ENCODE measurements at places on chromosomes 11 and 22.

- no peak for DNase-seq
Observed at GRCh38 chr11:7251487-7251835, 243 bp upstream of the SYT9 start.

DNA sequence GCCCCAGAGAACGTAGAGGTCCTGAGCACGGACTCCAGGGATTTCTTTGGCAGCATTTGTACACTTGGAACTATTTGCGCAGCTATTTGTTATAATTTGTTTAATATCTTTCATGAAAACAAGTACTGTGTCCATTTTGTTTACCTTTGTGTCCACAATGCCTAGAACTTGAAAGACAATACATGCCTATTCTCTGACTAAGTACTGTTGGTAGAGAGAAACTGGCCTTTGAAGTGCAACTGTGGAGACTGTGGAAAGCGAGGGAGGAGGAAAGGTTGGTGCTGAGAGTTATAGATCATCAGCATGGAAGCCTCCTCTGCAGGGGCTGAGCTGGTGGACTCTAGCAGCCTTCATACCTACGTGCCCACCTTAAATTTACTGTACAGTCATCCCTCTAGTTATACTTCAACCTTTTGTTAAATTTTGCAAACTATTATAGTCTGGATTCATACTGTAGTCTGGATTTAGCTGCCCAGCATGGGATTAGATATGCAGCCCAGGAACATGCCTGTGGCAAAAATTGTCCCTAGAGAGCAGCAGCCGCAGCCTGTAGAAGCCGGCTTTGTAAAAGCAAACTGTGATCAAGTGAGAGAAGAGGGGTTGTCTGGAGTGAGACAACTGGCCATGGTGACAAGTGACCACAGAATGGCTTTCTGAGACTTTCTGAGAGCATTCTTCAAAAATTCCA lies 24.2 kb upstream of the YAP1 start:
- DNase-seq, result no peak

DNA sequence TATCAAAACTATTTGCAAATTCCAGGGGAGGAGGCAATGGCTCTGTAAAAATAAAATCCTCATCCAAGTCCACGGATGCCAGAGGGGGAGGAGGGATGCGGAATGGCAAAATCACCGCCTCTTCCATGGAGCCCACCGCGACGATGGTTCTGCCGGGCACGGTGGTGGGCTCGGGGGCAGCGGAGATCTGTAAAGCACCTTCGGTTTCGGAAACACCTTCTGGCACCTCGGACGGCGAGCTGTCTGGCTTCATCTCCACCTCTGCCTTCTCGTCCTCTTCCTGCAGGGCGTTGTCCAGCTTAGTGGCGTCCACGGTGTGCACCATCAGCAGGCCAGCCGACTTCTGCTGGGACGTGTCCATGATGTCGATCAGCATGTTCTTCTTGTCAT lies 87.7 kb downstream of the CTTN start:
- DNase-seq, result no peak

GRCh38 chr11:75525433-75526191 lies at the start of gene GDPD5:
Gene GDPD5 (minus strand): TSS chr11:75525941. CDS start chr11:75477735, 48,206 bp downstream.
- DNase-seq, result peak; percentile 86

DNA sequence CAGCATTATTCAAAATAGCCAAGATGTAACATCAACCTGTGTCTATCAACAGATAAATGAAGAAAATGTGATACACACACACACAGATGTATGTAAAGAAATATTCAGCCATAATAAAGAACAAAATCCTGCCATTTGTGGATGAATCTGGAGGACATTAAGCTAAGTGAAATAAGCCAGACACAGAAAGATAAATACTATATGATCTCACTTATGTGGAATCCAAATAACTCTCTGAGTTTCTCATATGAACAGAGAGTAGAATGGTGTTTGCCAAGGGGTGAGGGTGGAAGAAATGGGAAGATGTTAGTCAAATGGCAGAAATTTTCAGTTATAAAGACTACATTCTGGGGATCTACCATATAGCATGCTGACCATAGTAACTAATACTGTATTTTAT lies 224.2 kb downstream of the GUCY1A2 start:
- no peak for DNase-seq

DNA sequence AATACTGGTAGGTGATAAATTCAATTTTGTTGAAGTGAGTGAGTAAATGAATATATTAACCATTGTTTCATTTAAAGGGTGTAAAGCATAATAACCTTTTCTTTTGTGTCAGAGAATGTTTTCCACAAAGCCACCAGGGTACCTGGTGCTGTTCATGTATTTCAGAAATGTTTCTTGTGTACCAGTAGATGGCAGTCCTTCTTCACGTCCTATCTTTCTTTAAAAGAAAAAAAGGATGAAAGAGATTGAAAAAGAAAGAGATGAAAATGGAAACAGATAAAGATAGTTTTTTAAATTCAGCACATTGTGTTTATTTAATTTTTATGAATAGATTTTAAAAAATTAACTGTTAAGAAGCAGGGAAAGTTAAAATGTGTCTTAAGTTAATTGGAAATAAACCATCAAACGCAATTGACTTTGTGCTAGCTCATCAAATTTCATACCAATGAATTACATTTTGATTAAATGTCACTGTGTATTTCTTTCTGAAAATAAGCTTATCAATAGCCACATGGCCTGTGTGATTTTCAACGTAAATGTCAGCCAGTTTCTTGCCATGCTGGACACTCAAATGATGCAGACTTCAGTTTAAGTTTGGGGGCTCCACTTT lies 65.5 kb upstream of the CHORDC1 start:
- DNase-seq, result no peak

DNA sequence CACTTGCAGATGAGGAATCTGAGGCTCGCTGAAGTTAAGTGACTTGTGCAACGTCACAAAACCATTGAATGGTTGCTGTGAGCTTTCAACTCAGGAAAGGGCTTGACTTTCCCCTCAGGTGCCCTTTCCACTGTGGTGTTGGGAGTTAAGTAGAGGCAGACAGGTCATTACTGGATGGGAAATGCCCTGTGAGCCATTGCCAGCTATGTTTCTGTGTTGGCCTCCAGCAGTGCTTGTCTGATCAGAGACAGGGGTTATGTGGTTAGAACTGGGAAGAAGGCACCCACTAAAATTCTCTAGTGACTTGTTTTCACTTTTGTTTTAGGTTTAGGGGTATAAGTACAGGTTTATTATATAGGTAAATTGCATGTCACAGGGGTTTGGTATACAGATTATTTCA lies 96.6 kb downstream of the FDX1 start:
- DNase-seq, result no peak

GRCh38 chr11:79973721-79974617 lies 533.1 kb upstream of the TENM4 start:
- no peak for DNase-seq

DNA sequence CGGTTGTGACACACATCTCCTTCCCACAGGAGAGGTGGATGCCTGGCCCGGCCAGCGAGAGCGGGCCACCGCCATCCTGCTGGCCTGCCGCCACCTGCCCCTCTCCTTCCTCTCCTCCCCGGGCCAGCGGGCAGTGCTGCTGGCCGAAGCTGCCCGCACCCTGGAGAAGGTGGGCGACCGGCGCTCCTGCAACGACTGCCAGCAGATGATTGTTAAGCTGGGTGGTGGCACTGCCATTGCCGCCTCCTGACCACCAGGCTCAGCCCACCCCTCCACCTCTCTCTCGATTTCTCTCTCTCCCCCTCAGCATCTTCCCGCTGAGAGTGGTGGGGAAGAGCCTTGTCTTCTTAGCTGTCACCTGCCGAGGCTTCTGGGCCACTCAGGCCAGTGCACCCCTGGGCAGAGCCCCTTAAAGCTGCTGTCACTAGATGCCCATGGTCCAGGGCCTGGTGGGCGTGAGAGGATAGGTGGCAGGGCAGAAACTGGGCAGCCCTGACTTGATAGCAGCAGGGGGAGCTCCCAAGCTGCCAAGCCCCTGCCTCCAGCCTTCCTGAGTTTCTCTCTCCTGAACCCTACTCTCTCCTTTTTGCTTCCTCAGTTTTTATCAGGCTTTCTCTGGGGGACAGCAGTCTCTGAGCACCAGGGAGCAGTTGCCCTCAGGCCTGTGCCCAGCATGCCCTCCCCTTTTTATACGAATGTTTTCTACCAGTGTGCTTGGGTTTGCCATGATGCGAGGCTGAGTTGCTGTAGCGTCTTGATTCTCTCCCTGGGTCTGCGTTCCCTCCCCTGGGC lies 9.3 kb downstream of the SHISA8 start:
- no peak for DNase-seq

DNA sequence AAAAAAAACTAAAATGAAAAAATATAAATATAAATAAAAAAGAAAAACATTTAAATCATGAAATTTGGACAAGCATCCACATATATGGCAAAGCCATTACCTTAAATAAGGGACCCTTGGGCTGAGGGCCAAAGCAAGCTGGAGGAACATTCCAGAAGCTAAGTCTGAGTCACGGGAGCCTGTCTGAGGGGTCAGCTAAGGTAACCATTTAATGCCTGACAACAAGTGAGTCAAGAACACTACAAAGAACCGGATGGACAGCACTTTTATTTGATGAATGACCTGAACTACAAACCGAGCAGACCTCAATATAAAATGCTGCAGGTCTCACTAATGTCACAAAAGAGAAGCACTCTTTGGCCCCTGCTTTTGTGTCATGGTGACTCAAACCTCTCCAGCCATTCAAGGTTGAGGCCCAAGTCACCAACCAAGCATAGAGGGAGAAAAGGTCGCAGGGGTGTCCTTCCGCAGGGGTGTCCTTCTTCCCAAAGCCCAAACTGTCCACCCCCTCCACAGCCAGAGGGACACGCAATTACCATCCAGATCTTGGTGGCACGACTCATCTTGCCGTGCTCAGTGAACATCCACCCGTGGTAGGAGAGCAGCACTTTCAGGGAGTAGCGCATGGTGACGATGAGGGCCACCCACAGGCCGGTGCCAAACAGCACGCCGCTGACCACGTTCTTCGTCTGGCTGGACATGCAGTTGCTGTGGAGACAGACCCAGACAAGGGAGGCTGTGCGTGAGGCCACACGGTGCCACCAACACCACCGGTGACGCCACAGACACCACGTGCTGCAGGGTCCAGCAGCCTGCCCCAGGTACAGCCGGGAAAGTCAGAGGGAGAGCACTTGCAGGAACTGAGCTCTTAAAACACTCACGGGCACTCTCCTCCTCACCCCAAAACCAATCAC lies 34.5 kb downstream of the CPT1A start:
- no peak for DNase-seq

DNA sequence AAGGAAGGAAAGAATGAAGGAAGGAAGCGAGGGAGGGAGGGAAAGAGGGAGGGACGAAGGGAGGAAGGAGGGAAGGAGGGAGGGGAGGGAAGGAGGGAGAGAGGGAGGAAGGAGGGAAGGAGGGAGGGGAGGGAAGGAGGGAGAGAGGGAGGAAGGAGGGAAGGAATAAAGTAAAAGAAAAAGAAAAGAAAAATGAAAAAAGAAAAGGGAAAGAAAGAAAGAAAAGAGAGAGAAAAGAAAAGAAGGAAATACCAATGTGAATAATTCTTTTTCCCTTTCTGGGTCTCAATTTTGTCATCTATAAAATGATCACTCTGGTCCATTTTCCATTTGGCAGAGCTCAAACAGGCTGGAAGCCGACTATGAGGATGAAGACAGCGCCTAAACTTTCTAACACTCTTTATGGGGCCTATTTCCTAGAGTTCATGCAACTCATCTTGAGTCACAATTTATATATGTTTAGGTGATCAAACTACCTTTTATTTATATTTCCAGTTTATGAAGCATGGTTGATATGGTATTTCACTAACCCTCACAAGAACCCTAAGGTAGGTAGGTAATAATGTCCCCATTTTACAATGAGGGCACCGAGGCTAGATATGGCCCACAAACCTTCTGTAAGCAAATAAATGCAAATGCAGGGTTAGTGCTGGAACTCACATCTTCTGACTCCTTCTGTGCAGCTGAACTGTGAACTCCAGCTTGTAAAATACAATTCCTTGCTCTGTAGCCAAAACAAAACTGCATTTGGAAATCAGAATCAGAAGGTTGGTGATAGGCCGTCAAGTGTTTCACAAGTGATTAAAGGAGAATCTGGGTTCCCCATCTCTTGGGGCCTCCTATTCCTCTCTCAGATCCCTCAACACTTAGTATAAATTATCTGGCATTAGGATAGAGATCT lies 434.3 kb downstream of the ETS1 start:
- no peak for DNase-seq

DNA sequence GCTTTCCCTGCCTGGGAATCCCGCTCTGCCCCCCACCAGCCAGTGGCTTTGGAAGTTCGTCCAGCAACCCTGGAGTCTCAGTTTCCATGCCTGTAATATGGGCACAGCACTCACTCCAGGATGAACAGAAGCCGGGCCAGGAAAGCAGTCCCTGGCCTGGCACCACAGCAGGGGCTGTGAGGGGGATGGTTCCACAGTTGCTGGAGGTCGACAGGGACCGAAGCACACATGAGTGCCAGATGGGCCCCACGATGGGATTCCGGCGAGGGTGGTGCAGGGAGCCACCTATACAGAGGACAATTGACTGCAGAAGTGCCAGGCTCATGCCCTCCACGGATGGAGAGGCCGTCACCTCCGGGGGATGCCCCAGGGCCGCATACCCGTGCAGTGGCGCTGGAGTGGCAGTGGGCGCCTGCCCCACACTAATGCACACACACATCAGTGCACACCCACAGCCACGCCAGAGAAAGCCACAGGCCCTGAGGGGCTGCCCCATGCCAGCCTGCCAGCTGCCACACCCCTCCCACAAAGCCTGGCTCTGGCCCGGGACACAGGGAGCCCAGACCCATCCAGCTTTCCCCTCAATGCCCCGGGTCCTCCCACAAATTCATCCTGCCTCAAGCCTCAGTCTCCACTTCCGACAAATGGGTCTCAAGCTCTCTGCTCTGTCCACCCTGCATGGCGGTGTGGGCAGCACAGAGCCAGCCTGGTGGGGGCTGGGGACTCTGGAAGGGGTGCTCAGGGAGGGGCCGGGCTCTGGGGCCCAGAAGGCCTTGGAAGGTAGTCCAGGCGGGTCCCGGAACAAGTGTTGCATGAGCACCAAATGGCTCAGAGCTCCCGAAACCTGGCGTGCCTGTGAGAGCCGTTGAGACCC lies 9.7 kb downstream of the ASCL2 start:
- DNase-seq, result no peak

GRCh38 chr11:129209891-129210830 lies 18.0 kb upstream of the ARHGAP32 start:
- no peak for DNase-seq

- no peak for DNase-seq
Observed at GRCh38 chr11:36427876-36428275, 82.2 kb downstream of the TRAF6 start.

GRCh38 chr11:235609-235996 lies 539 bp downstream of the SIRT3 start:
- peak; percentile 77 for DNase-seq

DNA sequence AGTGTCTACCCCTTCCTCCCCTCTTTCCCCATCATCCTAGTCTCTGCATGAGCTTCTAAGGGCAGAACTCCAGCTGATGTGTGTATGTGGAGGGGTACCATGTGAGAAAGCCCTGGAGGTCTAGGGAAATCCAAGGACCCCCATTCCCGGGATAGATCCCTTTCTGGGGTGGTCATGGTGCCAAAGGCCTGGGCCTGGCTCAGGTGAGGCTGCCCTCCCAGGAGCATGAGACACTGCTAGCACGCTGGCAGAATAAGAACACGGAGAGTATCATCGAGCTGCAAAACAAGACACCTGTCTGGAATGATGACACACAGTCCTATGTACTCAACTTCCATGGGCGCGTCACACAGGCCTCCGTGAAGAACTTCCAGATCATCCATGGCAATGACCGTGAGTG lies 19.6 kb downstream of the TUB start:
- DNase-seq, result no peak

- no peak for DNase-seq
Observed at GRCh38 chr11:12675951-12676711, 1.9 kb downstream of the TEAD1 start.

- no peak for DNase-seq
Observed at GRCh38 chr11:76683161-76684095, 12.9 kb upstream of the LRRC32 start.

Data from activated naive CD4-positive, alpha-beta T cell treated with anti-CD3 and anti-CD28 coated beads, Interleukin-2, amount 50 U/mL, for 16 hours (primary cell).